ENCODE measurements at places on chromosomes 4 and X. TPM values are rescaled to one million over a fixed set of nuclear protein-coding genes. Genes with fewer than 3 reads are reported as not detected.

GRCh38 chr4:130336585-130337217 lies 1240.7 kb downstream of the C4orf33 start:
- no peak for DNase-seq

- DNase-seq: no peak
Measured at GRCh38 chrX:19630776-19631707, 115.7 kb upstream of the MAP3K15 start.

DNA sequence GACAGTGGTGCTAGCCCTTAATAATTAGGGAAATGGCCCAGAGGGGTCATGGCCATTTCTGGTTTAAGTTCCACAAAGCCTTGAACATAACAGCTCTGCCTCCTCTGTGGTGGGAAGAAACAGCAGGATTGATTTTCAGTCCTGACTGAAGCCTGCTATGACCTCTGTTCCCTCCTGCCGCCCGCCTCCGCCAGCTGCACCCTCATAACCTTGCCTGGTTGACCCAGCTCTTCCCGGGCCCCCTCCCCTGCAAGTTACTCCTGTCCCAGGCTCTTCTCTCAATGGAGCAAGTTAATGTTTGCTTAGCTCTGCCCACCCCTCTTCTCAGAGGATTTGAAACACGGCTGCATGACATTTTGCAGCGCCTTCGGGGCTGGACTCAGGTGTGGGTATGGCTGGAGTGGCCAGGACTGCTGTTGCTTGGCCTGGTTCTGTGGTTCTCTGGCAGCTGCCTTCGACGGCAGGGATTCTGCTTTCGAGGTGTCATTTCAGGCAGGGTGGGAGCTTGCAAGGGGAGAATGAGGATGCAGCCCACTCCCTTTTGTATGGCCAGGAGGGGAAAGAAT lies 27.3 kb downstream of the BCORL1 start:
- no peak for DNase-seq

DNA sequence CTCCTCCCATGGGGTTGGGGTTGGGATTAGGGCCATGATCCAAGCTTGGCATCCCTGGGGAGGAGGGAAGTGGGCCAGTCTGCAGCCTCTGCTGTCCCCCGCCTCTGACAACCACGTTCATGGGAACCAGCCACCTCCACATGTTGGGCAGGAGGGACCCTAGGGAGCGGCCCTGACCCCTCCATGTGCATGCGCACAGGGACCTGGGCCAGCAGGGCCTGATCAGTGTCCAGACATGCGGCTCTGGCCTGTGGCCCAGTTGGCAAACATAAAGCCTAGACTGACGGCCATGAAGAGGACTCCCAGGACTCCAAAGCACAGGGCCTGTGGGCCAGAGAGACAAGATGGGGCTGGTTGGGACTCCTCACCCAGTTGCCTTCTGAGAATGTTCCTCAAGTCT lies 11.3 kb downstream of the SLC38A5 start:
- DNase-seq: no peak

The GYG2 gene
- 0.68 TPM for total RNA-seq

The SMPX gene
- not detected for total RNA-seq

The C1QTNF7 gene
- not detected for total RNA-seq

The HSFX4 gene
- total RNA-seq: not detected

All from dermis blood vessel endothelial cell (primary cell).